ENCODE measurements at places on chromosomes 13 and 19.

GRCh38 chr13:102651892-102652291, 43.0 kb downstream of the METTL21C start:
- DNase-seq: no peak

GRCh38 chr19:12111943-12112637, 28.1 kb downstream of the ZNF20 start:
- DNase-seq: no peak

- no peak for DNase-seq
Measured at GRCh38 chr13:49410006-49410405, 33.9 kb downstream of the CAB39L start.

DNA sequence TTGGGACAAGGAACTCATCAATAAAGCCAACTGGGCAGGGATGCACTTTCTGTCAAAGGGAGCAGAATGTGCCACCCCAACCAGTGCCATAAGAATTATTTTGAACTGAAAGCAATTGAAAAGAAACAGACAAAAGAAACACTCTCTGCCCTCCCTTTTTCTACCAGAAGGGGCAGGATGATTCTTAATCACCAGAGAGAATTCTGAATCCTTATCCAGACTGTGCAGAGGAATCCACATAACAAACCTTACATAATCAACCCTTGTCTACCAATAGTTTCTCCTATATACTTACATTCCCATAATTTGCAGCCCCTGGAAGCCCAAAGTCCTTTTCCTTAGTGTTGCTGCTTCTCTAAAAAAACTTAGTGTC, 520.7 kb upstream of the NBEA start:
- no peak for DNase-seq
